Left colon (tissue), 2 donors: ENCODE measurements at places on chromosomes 5 and 9.

DNA sequence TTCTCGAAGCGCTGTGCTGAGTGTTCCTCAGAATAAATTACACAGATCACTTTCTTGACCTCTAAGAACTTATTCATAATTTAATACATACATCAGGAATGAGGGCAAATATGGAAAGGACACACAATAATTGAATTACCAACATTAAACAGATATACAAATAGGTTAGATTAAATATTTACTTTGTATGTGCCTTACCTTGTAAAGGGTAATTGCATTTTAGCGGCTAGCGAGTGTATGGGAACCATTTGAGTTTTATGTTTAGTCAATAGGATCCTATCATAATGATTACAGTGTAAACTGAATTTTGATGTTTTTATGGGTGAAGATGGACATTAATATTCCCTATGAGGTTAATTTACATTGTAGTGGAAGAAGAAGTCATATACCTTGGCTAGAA lies 1187.1 kb upstream of the WWC1 start:
- no peak for DNase-seq

- no peak for DNase-seq
Measured at GRCh38 chr5:60810438-60811085, 33.5 kb downstream of the ELOVL7 start.

GRCh38 chr9:71487061-71487460 lies 281.3 kb downstream of the CEMIP2 start:
- DNase-seq = no peak

DNA sequence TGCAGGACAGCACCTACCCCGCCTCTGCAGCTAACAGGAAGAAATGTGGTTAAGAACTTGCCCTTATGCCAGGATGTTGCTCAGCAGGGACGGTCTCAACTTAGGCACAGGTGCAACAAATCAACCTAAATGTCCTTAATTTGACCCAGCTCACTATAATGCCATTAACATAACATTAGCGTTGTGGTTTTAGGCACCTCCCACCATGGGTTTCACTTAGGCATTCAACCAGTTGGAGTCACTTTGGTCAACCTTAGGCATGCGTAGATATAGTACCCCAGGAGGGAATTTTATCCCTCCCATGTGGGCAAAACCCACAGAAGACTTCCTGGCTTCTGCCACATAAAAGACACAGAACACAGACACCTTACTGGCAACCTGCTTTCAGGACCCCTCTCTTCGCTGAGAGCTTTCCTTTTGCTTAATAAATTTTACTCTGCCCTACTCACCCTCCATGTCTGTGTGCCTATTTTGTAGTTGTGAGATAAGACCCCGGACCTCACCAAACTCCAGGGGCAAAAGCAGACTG lies 8.7 kb upstream of the ERAP1 start:
- no peak for DNase-seq

DNA sequence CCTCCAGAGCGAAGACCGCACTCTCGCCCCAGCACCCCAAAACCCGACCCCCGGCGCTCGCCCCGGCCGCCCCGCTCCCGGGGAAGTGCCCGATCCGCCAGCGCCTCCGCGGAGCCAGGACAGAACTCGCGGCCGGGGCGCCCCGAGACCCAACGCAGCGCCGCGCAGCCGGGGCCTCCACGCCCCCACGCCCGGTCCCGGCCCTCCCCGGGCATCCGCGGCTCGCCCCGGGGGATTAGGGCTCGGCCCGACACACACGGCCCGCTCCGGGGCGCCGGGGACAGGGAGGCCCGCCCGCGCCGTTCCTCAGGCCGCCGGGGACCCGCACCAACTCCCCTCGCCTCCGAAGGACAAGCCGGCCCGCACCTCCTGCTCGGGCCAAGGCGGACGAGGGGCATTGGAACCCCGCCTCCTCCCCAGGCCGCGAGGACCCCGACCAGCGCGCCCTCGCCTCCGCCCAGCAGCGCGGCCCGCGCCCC lies 544 bp downstream of the FNBP1 start:
- DNase-seq = no peak

DNA sequence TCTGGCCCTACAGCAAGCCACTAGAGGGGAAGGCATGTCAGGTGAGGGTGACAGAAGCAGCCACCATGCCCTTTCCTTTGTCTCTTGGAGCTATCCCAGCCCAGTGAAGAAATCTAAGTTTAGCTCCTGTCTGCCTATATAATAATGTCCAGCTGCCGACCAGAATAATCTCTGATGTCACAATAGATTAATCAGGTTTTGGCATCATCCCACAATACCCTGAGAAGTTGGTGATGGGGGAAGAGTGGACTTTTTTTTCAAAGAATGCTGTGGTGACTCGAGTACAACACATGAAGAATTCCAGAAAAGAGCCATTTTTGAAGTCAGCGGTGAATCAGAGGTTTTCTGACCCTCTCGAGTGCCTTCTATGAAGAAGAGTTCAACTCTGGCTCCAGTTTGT lies 1.7 kb upstream of the TSLP start:
- no peak for DNase-seq

GRCh38 chr9:95864852-95865580 lies 10.5 kb upstream of the ERCC6L2 start:
- DNase-seq = no peak

- DNase-seq = no peak
Measured at GRCh38 chr5:54457094-54457862, 1.8 kb downstream of the HSPB3 start.

DNA sequence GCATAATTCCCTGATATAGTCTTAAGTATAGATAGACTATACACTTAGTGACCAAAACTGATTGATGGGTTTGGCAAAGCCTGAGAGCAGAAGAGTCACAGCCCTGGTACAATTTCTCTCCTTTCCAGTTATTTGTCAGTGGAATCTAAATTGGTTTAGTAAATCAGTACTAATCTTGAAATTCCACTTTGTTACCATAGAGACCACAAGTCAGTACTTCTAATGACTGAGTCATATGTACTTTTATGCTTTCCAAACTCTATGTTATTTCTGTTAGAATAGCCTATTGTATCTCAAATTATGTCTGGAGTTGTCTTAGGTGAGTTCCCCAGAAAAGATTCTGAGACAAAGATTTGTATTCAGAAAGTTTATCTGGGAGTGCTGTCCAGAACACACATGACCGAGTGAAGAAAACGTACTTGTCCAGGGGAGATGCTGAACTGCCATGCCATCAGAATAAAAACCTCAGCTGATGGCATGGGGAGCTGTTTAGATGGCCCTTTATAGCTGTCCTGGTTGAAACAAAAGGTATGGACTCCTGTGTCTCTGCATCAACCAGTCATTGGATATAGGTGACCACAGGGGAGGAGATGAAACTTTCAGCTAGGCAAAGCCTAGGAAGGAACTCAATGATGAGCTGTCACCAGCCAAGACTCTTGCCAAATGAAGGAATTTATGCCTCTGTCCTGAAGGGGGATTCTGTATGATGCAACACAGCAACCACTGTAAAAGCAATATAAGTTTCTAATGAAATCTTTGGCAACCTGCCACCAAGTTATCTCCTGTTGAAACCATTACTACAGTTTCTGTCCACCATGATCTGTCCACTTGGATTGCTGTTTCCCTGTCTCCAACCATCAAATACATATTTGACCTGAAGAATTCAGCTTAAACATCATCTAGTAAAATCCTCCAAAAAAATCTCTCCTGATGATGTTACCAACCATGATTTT lies 18.0 kb upstream of the SMC2 start:
- DNase-seq = no peak

DNA sequence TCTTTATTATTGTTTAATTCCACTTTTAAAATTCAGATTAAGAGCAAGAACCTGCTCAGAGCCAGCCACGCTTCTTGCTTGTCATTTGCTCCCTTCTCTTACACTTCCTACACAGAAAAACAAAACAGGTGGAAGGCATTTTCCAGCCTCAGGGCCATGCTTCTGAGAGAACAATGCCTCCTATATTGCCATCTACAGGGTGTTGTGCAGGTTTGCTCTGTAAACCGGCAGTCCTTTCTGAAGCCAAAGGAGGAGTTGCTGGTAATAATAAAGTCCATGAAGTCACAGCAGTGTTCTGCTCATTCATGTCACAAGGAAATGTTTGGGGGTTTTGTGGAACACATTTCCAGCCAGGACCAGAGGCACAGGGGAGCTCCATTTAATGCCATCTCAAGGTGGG lies 16.1 kb upstream of the PRLR start:
- no peak for DNase-seq

GRCh38 chr5:54013556-54014194 lies 296.7 kb downstream of the ARL15 start:
- DNase-seq = no peak

- DNase-seq = no peak
Measured at GRCh38 chr5:137395011-137395755, 103.9 kb downstream of the SPOCK1 start.
